ENCODE measurements at places on chromosomes 5 and 9.

- DNase-seq, result no peak
Measured at GRCh38 chr5:83400701-83401100, 70.8 kb upstream of the VCAN start.

GRCh38 chr5:143121135-143121475, 282.4 kb downstream of the NR3C1 start:
- DNase-seq, result no peak

DNA sequence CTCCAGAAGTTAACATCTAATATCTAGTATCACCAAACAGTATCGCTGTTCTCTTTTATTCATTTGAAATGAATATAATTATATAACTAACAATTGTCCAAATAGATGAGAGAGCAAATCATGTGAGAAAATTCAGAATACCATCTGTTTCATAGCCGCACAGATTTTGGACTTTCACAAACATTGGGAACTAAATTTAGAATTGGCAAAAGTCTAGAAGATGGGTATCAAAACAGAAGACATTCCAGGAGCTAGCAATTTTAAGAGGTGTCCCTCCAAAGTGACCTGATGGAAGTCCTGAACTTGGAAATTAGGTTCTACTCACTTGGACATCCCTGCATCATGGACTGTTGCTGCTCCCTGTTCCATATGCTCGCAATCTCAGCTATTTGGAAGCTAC, 57.0 kb upstream of the FSD1L start:
- DNase-seq, result no peak

GRCh38 chr9:35499701-35500030, 9.8 kb downstream of the RUSC2 start:
- DNase-seq, result no peak

DNA sequence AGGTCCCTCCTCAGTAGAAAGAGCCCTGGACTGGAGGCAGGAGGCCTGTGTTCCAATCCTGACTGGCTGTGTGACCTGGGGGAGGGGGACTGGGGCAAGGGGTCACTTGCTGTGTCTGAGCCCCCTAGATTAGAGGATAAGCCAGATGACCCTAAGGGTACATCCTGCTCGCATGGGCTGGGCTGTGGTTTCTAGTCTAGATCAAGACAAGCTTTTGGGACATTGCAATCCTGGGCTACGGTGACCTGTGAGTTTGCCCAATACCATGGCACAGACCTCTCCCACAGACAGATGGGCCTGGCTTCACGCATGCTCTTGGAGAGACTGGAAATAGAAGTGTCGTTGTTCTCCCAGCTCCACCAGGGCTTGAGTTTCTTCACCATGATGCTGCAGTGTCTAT, 27.0 kb downstream of the NDUFA8 start:
- DNase-seq, result no peak

- DNase-seq, result no peak
Measured at GRCh38 chr5:137462816-137463520, 36.2 kb downstream of the SPOCK1 start.

DNA sequence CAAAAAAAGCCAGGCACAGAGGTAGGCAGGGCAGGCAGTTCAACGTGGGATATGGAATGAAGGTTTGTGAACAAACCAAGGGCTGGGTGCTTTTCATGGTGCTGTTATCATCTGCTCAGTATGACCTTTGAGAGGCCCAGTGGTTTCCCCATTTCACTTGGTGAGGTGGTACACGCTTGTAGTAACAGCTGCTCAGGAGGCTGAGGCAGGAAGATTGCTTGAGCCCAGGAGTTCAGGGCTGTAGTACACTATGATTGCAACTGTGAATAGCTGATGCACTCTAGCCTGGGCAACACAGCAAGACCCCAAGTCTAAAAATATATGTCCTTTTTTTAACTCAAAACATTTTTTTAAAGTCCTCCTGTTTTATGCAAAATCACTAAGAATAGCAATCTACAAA, 174.8 kb downstream of the ENC1 start:
- no peak for DNase-seq

DNA sequence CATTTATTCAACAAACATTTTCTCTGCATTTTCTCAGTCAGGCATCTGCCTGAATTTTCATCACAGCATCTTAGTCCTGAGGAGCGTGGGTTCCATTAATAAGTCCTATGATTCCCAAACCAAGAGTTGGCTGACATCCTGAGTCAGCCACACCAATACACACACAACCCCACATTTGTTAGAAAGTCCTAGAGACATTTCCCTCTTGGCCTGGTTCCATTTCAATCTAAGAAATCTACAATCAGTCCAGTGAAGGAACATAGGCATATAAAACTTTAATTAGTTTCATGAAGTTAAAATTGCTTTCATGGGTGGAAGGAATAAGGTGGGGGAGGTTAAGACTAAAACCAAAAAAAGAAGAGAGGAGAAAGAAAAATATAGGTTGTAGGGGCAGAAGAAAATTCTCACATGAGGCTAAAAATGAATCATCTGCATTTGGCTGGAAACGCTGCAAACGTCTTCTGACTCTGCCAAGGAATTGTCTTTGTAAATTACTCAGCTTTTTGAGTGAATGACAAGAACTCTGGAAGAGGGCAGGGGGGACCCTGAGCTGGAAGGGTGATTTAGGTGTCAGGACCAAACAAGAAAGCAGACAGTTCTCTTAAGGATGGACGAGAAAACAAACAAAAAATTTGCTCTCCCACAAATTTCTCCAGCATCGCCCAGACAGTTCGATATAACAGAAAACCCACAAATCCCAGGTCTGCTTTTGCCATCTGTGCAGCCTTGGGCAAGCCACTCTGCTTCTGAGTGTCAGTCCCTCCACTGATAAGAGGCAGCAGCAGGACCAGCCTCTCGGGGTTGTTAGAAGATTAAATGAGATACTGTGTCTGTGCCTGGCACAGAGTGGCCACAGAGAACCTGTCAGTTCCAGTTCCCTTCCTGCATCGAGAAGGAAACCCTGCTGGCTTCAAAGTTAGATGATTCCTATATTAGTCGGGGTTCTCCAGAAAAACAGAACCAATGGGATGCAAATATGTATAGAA, 289.7 kb downstream of the CDK5RAP2 start:
- DNase-seq, result no peak

GRCh38 chr5:100472091-100472490, 63.1 kb upstream of the FAM174A start:
- DNase-seq, result no peak

DNA sequence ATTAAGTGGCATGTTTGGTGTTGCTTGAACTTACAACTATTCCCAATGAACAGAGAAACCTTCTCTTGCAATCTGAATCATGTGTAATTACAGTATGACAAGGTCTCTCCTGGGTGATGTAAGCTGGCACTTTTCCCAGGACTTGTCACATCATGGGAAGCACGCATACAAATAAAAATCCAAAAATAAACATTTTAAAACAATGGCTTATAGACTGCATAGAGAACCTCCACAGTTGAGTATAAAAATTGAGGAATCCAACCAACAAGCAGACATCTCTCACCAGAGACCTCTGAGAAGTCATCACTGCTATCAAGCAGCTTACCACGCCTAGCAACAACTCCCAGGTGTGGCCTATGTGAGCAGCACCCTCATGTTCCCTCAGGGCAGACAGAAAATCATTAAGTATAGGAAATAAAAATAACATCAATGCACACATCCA, 3.9 kb downstream of the MLLT3 start:
- DNase-seq, result no peak

- DNase-seq, result no peak
Measured at GRCh38 chr5:34015120-34015822, 7.4 kb upstream of the AMACR start.

GRCh38 chr5:77514457-77514856, 22.3 kb upstream of the WDR41 start:
- DNase-seq, result no peak

DNA sequence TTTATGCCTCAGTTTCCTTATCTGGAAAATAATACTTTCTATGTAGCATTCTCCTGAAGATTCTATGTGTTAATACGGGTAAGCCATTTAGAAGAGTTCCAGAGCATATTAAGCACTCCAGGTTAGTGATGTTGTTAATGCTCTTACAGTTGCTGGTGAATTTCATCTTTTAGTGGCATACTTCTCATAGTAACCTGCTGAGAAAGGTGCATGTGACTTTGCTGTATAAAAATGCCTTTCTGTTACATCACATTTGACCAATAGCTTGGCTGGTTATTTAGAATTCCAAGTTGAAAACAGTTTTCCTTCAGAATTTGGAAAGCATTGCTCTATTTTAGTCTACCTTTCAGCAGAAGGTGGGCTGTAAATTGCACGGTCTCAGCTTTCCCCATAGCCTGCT, 27.2 kb downstream of the GCNT1 start:
- no peak for DNase-seq

DNA sequence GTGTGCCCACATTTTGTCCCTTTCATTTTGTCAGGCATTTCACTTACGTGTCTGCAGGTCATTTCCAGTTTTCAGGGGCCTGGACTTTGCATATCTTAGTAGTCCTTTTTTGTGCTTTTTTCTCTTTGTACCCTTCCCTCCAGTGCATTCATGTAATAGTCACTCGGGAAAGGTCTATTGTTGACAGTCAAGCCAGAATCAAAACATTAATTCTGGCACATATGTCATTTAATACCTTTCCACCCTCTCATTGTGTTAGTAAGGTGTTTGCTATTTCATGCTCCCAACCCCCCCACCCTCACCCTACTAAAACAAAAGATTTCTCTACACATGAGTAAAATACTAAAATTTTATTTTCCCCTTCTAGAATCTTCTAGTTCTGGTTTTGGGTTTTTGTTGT, 42.7 kb downstream of the UGCG start:
- DNase-seq, result no peak

GRCh38 chr9:16612627-16613026, 257.8 kb downstream of the BNC2 start:
- no peak for DNase-seq

- no peak for DNase-seq
Measured at GRCh38 chr5:67021031-67021430, 175.6 kb downstream of the CD180 start.

DNA sequence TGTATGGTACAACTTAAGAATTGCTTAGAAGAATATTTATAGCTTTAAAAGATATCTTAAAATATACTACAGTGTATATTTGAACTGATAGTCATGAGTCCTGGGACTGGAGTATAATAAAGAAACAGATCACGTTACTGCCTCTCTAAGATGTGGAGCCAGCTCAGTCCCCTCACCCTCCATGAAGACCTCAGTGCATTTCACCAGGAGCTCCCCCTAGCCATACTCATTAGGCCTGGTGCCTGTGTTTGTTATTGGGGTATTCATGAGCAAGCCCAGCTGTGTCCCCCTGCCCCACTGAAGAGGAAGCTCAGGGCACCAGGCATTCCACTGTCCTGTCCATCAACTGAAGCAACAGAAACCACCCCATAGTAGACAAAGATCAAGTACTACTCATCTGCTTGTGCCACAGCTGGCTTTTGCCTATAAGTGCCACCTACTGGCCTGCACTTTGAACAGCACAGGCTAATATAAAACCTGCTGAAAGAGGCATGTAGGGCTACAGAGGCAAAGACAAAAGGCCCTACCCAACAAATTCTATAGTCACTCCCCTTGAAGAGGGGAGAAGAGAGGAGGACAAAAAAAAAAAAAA, 850.2 kb upstream of the NUDT12 start:
- peak; percentile 3 for DNase-seq

- no peak for DNase-seq
Measured at GRCh38 chr5:937151-937924, 44.7 kb downstream of the TRIP13 start.

DNA sequence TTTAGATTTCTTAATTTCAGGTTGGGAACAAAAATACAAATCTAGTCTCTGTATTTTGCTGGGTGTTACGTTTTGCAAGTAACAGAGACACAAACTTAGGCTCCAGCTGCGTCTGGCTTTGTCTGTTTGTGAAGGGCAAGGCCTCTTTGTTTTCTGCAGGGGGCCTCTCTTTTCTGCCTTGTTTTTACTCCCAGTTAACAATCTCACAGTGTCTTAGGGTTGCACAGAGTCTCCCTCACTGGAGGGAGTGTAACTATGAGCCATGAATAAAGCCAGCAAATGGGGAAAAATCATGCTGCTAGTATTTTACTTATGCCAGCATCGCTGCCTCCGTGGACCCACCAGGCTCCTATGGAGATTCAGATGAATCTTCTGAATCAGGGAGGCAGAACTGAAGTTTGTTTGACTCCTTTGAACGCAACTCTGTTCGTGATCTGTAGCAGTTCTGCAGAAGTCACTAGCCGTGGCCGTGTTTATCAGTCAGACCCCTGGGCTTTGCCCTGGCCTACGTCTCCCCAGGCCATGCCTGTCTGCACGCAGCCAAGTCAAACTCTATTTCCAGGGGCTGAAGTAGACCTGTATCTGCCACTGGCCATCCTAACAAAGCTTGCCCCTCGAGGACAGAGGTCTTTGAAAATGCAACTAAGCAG, 77.2 kb downstream of the ATP10B start:
- no peak for DNase-seq

DNA sequence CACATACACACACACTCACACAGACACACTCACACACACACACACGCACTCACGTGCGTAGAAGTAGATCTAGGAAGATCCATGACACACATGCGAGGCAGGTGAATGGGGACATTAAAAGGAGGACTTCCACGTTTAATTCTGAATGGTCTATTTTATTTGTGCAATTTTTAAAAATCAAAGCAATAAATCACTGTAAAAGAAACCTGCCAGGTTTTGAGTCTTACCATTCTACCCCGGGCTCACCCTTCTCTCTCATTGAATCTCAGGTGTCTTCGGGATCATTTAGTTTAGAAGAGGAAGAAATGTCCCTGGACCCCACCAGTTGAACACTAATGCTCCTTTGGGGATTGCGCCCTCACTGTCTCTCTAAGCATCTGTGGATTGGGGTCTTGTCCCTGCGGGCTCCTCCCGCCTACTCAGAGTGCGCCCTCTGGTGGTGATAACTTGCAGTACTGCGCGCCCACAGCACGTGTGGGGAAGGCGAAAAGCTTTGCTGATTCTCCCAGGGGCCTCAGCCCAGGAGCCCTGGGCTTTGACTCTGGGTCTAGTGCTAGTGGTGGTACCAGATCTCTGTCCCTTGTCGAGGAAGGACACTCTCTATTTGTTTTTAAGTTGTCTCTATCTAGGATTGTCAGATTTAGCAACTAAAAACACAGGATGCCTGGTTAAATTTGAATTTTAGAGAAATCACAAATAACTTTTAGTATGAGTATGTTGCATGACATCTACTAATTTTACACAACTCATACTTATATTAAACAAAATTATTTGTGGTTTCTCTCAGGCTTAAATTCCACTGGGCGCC, 34.8 kb downstream of the BOD1 start:
- peak; percentile 24 for DNase-seq

DNA sequence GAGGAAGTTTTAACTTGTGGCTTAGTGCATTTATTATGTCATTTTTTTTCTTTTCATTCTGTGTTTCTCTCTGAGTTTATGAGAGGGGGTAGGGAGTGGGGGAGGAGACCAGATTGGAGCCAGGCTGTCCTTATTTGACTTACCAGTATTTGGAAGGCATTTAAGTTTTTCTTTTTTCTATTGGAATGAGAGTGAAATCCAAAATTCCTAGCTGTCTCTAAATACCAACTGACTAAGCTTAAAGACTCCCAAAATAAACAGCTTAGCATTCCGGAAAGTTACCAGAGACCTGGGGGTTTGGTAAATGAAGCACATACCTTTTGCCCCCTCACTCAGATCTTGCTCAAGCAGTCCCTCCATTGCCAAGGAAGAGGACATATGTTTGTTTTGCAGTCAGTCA, 581.9 kb upstream of the BRINP1 start:
- no peak for DNase-seq

GRCh38 chr5:155839251-155840037, 487.5 kb upstream of the SGCD start:
- no peak for DNase-seq
